ENCODE measurements at places on chromosomes 12 and 14.

GRCh38 chr14:88902850-88903249 lies 78.4 kb downstream of the TTC8 start:
- DNase-seq: no peak

GRCh38 chr12:65099182-65099581 lies 21.9 kb downstream of the WIF1 start:
- no peak for DNase-seq

DNA sequence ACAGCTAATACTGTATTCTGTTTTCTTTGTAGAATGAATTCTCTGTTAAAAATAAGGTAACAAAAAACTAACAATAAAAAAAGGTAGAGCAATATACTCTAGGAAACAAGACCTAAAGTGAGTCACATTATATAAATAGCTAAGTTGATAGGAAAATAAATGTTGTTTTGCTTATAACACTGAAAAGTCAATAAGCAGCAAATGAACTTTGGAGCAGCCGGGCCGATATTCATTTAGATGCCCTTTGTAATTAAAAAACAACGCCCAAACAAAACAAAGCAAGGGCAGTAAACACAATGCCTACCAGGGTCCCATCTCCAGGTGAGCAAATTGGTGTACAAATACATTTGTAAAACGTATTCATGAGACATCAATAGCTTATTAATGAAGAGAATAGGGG lies 227.6 kb upstream of the FOXN3 start:
- no peak for DNase-seq

GRCh38 chr14:56300495-56300894 lies 182.3 kb downstream of the PELI2 start:
- no peak for DNase-seq

DNA sequence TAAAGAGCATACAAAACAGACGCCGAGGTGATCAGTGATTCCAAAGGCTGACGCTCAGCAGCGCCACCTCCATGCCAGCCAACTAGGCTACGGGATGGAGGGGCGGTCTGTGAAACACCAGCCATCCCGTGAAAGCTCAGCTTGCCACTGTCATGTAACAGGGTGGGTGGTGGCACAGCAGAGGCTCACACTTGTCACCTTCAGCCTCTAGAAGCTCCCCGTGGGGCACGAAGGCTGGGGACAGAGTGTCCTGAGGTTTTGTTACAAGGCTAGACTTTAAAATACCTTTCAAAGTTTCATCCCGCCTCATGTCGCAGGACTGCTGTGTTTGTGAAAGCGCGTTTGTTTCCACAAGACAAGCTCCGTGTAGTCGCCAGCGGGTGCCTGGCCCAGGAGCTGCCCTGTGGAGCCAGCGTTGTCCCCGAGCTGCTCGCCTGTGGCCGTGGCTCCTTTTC lies 20.7 kb downstream of the XRCC3 start:
- DNase-seq: no peak

- DNase-seq: no peak
These were observed 131.9 kb downstream of the EXOC5 start for GRCh38 chr14:57136669-57137328.

DNA sequence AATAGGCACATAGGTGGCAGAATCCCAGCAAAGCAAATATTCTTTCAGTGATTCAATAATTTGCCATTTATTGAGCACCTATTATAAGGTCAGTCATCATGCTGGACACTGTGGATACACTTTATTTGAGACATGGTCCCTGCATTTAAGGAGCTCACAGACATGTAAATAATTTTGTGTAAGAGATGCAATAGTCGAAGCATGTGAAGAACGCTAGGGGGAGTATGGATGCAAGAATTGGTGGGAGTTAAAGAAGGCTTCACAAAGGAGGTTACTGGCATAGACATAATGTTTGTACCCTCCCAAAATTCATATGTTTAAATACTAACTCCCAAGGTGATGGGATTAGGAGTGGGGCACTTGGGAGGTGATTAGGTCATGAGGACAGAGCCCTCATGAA lies 260.6 kb upstream of the GARIN6 start:
- DNase-seq: no peak

- no peak for DNase-seq
These were observed 65.7 kb upstream of the SRSF5 start for GRCh38 chr14:69701291-69701690.

- no peak for DNase-seq
These were observed 250.2 kb downstream of the C12orf50 start for GRCh38 chr12:87779016-87779415.

GRCh38 chr12:11693067-11693466 lies 43.6 kb downstream of the ETV6 start:
- no peak for DNase-seq

Measured in stimulated activated CD8-positive, alpha-beta memory T cell treated with anti-CD3 and anti-CD28 coated beads, Interleukin-7, amount 100 ng/mL, for 48 hours (primary cell).